ENCODE measurements at places on chromosomes 4 and X.
A peak's percentile ranks its signal among the peaks of the same experiment; 100 is the strongest.

DNA sequence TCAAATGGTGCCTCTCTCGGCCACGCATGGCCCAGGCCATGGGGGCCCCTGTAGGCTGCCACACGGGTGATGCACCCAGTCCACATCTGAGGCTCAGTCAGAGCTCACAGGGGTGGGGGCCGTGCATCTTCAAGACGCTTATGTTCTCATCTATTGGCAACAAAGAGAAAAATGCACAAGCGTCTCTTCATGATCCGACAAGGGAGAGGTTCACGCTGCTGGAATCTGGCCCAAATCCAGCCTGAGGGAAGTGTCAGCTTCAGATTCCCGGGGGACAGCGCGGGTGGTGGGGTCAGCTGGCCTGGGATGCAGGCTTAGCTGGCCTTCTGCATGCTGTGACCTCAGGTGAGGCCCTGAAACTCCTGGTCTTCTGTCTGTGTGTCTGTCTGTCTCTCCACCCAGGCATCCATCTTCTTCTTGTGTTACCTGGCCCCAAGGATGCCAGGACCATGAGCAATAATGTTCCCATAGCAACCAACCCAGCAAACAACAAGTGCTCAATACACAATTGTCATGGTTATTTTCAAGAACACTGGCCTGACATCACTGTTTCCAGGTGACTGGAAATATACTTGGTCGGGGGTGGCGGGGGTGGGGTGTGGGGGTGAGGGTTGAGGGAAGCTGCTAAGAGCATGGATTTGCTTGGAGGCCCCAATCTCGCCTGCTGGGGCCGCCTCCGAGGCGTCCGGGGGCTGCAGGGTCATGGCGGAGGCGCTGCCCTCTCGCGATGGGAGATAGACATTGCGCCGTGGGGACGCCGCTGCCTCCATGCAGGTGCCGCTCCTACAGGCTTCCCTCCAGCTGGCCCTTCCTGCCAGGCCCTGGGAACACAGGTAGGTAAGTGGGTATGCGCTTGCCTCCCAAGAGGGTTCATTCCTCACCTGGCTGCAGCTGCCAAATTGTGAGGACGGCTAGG is 48.3 kb downstream of the ABLIM2 start:
- no peak for DNase-seq

GRCh38 chr4:182839256-182839655 is 77.9 kb downstream of the DCTD start:
- no peak for DNase-seq

- no peak for DNase-seq
Observed at GRCh38 chr4:184281231-184282139, 63.8 kb upstream of the ENPP6 start.

DNA sequence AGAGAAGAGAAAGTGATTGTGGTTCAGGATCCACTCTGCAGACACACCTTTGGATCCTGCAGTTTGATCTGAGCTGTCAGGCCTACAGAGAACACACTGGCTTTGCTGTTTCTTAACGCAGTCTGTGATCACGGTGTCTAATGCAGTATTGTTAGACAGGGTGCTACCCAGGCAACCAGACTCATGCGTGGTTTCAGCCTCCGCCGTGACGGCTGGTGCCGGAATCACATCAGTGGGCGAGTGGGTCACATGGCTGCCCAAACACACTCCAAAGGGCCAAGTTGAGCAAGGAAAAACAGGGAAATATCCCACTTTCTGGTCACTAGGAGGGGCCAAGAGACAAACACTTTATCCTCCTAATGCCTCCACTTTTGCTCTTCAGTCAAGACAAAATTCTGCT is 27.5 kb downstream of the CCDC149 start:
- DNase-seq = no peak

- DNase-seq = no peak
Observed at GRCh38 chr4:37865450-37865849, 25.4 kb upstream of the TBC1D1 start.

DNA sequence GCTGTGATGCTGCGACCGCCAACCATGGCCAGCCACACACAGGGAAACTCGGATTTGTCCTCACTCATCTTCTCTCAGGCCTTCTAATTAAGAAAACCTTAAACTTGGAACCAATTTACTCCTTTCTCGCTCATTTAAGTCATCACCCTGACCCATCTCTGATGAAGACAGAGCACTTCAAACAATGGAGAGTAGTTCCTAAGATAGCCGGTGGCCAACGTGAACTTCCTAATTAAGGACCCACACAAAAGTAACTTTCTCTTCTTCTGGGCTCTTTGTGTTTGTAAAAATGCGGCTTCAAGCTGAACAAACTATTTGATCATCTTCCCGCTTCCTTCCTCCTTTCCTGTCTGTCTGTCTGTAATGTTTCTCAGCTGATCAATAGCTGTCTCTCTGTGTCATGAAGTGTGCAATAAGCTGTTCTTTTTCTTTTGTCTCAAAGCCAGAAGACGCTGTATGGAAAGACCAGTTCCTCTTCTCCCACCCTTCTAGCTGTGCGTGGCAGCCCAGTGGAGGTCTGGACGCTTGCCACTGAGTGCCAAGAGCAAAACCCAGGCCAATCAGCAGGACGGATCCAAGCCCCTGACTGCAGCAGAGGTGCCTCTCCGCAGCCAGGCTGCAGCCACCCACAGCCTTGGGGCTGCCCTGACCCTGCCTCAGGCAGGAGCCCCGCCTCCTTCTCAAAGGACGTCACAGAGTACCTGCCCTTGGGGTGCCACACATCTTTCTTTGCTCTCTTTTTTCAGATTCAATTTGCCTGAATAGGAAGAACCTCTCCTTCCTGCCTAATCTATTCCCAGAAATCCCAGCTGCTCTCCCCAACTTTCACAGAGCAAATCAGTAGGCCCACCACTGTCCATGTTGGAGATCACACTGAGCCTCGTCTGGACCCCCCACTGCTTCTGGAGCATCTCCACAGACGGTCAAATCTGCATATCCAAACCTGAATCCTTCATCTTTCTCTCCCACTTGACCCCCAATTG is 59.3 kb downstream of the MAML3 start:
- peak; percentile 27 for DNase-seq

DNA sequence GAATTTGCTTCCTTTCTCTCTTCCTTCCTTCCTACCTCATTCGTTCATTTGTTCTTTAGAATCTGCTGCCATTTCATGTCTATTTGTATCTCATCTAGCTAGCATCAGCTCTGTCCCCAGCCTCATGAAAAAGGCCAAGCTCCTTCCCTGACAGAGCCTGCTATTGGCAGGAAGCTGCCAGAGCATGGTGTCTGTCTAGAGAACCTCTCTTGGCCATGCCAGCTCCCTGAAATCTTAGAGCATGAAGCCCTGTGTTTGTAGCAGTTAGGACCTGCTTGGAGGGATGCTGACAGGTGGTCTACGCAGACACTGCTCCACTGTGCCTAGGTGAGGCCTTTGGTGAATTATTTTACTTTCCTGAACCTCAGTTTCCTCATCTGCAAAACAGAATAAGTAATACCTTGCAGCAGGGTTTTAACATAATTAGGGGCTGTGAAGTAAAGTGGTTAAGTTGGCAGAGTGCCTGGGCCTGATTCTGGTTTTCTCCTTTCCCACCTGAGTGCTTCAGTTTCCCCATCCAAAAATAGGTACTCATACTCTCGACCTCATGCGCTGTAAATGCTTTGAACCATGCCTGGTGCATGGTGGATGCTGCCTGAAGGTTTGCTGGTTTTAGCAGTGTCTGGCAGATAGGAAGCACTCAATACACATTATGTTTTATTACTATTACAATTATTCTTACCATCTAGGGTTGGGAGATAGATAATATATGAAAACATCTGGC is 4.7 kb downstream of the PTTG2 start:
- DNase-seq = no peak

DNA sequence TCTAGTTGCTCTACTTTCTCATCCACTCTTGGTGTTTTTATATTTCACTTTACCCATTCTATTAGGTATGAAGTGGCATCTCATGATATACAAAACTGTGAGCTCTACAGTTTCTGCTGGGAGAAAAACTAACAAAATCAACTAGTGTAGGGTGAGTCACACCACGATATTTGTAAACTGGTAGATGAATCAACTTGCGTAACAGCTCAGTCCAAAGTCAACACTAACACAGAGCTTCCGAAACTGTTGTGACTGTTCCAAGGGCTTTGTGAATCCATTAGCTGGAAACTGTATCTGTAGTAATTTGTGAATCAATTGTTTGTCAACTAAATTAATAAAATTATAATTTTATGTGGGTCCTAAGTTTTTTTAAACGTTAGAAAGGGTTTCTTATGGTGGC is 119.8 kb upstream of the TSPAN5 start:
- no peak for DNase-seq

GRCh38 chr4:128782875-128783614 is 26.5 kb upstream of the JADE1 start:
- no peak for DNase-seq

DNA sequence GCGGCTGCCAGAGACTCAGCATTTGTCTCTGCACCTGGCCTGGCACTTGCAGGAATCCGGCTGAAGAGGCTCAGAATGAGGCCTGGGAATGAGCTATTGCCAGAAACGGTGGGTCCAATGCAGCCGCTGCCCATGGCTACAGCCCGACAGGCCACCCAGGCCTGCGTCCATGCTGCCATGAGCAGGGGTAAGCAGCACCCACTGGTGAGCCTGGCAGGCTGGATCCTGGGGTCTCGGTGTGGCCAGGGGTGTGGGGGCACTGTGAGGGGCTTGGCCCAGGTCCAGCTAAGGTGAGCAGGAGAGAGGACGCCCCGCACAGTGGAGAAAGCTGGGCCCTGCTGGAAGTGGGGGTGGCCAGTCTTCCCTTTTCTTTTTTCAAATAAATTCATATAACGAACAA is 60.3 kb upstream of the MXD4 start:
- no peak for DNase-seq

GRCh38 chr4:140222171-140222570 is 68.2 kb upstream of the MAML3 start:
- DNase-seq = no peak

GRCh38 chr4:139950568-139950967 is 203.4 kb downstream of the MAML3 start:
- peak; percentile 45 for DNase-seq

DNA sequence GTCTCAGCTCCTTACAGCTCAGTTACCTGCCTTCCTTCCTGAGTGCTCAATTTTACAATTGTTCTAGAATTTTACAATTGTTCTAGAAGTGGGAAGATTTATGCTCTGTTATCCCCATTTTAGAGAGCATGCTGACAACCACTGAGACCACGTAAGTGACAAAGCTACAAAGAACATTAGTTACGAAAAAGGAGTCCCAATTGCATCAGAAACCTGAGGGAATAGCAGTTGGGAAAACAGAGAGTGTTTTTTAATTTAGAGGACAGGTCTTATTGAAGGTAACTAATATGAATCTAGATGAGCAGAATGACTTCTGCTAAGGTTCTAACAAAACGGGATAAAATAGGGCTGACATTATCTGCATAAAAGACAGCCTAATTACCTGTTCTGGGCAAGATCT is 103.3 kb downstream of the THOC2 start:
- no peak for DNase-seq

DNA sequence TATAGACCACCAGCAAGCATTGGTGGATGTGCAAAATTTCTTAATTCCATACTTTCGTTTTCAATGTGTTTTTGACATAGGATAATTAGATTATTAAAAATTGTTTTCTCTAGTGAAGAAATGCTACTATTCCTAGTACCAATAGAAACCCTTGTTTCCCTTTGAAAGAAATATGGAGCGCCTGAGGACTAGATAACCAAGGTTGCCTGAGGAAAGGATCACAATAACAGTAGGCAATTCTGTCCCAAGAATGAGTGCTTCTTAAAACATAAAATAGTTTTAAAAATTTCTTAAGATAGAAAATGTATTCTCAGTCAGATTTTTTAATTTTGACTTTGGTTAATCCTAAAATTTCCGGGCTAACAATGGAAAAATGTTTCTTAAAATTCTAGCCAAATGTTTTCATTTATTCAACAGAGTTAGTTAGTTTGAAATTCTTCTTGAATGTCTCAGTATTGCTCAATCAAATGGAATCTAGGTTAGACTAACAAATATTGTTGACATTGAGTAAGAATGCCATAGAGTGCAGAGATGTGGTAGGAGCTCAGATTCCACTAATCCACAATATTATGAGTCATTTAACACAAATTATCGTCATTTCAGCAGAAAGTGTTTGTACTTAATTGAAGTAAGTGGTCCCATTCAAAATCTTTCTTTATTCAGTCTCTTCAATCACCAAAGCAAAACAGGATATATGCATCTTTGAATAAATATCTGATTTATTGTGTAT is 666.0 kb downstream of the GRID2 start:
- DNase-seq = no peak

DNA sequence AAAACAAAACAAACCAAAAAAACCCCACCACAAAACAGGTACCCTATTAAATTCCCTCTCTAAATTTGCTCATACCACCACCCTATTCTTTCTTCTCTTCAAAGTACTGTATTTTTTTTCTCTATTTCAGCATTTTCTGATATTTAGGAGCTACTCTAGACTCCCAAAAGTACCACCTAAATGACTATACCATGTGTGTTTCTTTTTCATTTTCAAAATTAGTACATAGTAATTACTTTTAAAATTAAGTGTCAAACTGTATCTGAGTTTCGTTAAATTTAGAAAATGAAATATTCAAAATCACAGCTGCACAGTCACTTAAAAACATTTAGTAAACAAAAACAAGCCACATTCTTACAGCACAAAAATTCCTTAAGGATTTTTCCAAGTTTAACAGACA is 161.7 kb downstream of the FBXW7 start:
- DNase-seq = no peak

DNA sequence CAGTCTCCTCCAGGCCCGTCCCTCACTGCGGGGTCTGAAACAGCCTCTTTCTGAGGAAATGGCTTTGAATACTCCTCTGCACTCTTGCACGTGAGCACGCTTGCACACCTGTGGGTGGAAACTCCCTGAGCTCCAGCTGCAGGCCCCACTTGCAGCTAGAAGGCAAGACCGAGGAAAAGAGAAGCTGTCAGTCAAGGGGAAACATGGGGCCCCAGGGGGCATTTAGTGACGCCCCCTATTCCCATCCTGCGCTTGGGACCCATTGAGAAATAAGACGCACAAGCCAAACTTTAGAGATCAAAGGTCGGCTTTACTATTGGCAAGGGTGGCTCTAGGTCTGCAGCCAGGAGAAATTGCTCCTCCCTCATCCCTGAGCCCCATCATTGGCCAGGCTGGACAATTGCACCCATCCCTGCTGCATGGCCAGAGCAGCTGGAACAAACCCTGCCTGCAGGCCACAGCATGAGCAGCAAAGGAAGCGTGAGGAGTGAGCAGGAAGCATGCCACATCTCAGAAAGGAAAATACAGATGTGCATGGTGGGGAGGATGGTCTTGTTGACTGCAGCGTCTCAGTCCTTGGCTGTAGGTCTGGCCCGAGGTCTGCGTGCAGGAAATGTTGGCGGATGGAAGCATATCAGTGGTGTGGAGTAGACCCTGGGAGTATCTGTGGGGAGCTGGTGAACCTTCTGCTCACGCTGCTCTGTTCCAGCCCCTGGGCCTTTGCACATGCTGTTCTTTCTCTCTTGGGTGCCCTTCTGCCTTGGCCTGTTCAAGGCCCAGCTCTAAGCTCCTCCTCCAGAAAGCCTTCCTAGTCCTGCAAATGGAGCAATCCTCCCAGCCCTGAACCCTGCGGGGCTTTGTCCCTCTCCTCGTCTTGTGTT is 93.9 kb downstream of the PSAPL1 start:
- no peak for DNase-seq

- no peak for DNase-seq
Observed at GRCh38 chr4:77927991-77928925, 65.6 kb downstream of the MRPL1 start.

- DNase-seq = no peak
Observed at GRCh38 chrX:66863721-66864120, 224.8 kb upstream of the EDA2R start.

All from natural killer cell (primary cell).